ENCODE measurements at places on chromosomes 7 and 10. TPM values are rescaled to one million over a fixed set of nuclear protein-coding genes. Genes with fewer than 3 reads are reported as not detected.

The NPY4R2 gene
- total RNA-seq, result not detected

The AZGP1 gene
- not detected for total RNA-seq

The ASB4 gene
- not detected for total RNA-seq

The LAMB4 gene
- not detected for total RNA-seq

The SLC26A4 gene
- 0.10 TPM for total RNA-seq

The EN2 gene
- not detected for total RNA-seq

The LRMDA gene
- total RNA-seq, result 0.10 TPM

The GPR26 gene
- total RNA-seq, result not detected

The INHBA gene
- total RNA-seq, result not detected

The SLC26A5 gene
- total RNA-seq, result not detected

The CALD1 gene
- 3.9 TPM for total RNA-seq

The CISD1 gene
- total RNA-seq, result 4.4 TPM

The CALML5 gene
- not detected for total RNA-seq

- DNase-seq, result no peak
These were observed 9.5 kb downstream of the SEMA3D start for GRCh38 chr7:85177316-85177715.

DNA sequence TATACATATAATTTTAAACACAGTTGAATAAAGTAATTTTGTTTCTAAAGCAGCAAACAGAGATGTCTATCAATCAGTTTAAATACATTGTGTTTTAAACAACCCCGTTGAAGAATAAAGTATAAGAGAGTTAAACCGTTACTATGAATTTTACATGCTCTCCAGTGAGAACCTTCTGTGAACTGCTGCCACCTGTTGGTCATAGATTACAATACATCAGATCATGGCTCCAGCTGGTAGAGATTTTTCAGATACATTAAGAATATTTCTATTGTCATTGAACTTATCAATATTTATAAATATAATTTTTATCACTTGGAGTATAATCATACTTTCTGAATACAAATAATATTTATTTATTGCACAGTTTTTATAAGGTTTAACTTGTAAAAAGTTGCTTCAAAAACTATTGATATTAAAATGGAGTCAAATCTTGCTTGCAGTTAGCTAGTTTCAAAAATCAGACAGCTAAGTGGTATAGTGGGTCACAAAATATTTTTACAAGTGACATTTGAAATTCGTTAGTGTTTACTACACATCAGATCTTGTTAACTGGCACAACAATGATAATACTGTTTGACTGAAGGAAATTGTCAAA, 561.2 kb upstream of the PHF14 start:
- peak; percentile 3 for DNase-seq

DNA sequence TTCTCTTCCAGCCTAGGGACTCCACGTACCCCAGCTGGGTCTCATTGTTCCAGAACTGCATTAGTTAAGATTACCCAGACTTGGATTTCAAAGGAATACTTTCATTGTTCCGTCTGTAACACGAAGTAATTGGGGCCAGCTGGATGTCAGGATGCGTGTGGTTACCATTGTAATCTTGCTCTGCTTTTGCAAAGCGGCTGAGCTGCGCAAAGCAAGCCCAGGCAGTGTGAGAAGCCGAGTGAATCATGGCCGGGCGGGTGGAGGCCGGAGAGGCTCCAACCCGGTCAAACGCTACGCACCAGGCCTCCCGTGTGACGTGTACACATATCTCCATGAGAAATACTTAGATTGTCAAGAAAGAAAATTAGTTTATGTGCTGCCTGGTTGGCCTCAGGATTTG, 21.0 kb downstream of the LRRC17 start:
- DNase-seq, result no peak

GRCh38 chr10:47238331-47239095, 61.5 kb upstream of the GDF10 start:
- no peak for DNase-seq

GRCh38 chr10:131739206-131739605, 161.6 kb upstream of the PPP2R2D start:
- no peak for DNase-seq

DNA sequence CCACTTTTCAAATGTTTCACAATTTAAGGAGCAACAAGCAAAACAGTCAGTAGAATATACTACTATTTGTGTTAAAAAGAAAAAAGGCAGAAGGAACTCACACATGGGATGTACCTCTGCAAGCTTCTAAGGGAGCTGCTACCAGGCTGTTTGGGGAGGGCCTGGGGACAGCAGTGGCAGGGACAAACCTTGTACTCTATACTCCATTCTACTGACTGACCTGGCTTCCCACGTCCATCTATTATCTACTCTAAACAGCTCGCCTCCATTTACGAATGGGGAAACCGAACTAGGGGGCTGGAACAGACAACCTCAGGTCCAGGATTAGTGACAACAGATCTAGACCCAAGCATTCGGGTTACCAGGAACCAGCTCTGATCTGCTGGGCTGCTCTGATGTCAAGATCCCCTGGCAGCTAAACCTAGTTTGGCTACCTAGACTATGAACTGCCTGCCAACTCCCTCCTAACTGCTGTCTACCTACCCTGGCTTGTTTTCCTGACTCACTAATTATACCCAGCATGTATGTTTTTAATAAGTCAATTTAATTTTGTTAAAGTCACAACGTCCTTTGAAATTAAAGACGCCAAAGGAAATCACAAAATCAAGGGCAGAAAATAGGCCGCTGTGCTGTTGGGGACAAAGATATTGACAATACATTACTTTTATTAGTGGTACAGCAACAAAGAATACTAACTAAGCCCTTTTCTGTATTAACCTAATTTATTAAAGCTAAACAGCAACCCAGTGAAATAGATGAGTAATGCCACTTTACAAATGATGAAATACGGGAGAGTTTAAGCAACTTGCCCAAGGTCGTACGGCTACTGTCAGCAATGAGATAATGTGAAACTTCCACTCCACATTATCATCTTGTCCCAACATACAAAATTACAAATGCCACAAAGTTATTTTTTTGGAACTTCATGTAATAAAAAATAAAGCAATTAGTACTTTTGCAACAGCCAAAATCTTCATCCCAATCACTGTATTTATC, 5.3 kb downstream of the PSAP start:
- DNase-seq, result no peak

DNA sequence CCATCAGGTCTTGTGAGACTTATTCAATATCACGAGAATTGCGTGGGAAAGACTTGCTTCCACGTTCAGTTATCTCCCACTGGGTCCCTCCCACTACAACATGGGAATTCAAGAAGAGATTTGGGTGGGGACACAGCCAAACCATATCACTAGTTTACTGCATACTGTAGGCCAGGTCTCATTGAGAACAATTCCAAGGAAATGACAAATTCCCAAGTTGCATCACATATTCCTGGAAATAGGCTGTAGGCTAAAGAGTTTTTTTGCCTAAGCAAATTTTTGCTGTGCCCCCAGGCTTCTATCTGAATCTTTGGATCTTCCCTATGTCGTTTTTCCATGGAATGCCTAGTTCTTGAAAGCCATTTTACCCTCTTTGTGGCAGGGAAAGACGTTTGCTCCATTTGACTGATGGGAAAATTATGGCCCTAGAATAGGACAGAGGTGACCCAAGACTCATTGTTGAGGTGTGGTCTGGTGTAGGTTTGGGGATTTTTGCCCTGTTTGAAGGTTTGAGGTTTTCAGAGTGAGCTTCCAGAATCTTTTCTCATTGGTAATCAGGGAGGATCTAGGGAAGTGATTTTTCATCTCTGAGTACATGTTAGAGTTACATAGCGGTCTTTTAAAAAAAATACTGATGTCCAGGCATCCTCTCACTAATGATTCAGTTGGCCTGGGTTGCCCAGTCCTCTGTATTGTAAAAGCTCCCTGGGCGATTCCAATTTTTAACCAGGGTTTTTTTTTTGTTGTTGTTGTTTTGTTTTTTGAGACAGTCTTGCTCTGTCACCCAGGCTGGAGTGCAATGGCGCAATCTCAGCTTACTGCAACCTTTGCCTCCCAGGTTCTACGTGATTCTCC, 44.4 kb downstream of the TACR2 start:
- no peak for DNase-seq

GRCh38 chr7:1004018-1004852, 21.3 kb downstream of the CYP2W1 start:
- no peak for DNase-seq

GRCh38 chr7:25758559-25758958, 393.4 kb upstream of the NFE2L3 start:
- DNase-seq, result no peak

- no peak for DNase-seq
These were observed 24.7 kb downstream of the ADCYAP1R1 start for GRCh38 chr7:31076641-31077310.

DNA sequence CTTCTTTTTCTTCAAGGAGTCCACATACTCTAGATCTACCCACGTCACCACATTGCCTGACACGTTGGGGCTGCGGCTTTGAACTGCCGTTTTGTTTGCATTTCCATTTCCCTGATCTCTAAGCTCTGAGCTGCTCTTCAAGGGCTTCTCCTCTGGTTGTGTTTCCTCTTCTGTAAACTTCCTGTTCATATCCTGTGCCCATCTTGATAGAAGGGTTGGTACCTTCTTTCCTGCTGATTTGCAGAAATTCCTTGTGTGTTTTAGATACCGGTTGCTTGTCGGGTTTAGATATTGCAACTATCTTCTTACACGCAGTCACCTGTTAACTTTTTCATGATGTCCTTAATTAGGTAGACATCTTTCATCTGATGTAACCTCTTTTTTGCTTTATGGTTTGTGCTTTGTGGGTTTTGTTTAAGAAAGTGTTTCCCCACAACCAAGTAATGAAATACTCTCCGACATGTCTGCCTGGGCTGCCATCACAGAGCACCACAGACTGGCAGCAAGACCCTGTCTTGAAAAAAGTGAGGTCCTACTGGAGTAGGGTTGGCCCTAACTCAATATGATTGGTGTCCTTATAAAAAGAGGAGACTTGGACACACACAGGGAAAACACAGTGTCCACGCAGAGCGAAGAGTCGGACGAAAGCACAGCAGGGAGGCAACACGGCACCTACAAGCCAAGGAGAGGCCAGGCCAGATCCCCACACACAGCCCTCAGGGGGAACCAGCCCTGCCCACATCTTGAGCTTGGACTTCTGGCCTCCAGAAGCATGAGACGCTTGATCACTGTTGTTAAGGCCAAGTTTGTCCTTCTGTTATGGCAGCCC, 99.1 kb upstream of the PDGFA start:
- peak; percentile 92 for DNase-seq

DNA sequence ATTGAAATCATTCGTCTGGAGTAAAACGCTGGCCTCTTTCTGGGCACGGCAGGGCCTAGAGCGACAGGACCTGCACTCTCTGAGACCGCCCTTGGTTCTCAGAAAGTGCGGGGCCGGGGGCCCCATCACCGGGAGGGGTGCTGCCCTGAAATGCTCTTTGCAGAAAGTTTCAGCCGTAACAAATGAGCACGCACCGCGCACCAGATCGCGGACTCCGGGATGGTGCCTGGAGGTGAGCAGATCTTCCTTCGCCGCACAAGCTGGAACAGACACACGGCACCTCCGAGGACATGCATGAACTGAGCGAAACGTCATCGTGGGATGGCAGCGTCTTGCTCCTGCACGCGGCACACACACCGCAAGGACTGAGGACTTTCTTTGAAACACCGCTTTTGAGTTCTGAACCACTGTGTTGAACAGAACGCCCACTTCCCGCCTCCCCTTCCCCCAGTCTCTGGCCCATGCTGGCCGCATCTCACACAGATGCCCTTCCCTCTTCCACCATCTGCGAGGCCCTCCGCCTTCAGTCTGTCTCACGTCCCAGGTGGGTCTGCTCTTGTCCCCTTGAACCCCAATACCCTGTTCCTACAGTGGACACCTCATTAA, 538.7 kb upstream of the MGMT start:
- DNase-seq, result no peak

GRCh38 chr7:44275957-44276570, 49.3 kb downstream of the CAMK2B start:
- no peak for DNase-seq

- no peak for DNase-seq
These were observed 33.8 kb upstream of the INPP5A start for GRCh38 chr10:132503581-132504421.

DNA sequence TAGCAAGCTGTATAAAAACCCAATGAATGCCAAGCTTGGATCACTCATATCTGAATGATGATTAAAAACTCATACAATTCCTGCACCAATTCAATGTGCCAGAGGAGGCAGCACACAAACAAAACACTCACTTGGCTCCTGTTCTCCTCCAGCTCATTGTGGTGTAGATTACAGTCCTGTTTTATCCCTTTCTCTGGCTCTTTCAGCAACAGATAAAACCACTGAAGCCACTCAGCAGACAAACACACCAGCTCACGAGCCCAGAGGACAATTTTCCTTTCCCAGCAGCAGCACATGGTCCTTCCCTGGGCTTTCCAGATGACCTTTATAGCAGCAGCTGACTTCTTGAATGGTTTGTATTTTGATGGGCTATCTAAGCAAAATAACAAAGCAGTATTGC, 107.3 kb upstream of the STARD3NL start:
- no peak for DNase-seq

- no peak for DNase-seq
These were observed 28.3 kb upstream of the PIP4K2A start for GRCh38 chr10:22742678-22743077.
